ENCODE measurements at places on chromosomes 11 and 22.

DNA sequence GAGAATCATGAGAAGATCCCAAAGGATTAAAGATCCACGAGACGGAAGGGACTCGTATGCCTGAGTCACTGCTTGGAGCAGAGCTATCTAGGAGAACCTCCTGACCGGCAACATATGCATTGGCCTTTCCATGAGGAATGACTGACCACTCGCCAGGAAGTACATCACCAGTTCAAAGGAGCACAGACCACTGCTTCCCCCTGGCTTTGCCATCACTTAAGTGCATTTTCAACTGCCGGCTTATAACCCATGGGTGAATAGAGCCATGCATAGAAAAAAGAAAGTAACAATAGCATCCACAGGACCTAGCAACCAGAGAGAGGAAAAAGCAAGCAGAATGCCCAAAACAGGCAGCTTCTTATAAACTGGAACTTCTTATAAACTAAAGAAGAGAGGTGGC, 98.3 kb upstream of the ZC3H12C start:
- H3K27ac ChIP-seq: no peak overlapping the region
- H3K4me1 ChIP-seq: no peaks in the 10 kb centered on the region
- H3K27me3 ChIP-seq: no peaks in the 10 kb centered on the region
- no peak for DNase-seq
- no peaks in the 10 kb centered on the region for H3K36me3 ChIP-seq

DNA sequence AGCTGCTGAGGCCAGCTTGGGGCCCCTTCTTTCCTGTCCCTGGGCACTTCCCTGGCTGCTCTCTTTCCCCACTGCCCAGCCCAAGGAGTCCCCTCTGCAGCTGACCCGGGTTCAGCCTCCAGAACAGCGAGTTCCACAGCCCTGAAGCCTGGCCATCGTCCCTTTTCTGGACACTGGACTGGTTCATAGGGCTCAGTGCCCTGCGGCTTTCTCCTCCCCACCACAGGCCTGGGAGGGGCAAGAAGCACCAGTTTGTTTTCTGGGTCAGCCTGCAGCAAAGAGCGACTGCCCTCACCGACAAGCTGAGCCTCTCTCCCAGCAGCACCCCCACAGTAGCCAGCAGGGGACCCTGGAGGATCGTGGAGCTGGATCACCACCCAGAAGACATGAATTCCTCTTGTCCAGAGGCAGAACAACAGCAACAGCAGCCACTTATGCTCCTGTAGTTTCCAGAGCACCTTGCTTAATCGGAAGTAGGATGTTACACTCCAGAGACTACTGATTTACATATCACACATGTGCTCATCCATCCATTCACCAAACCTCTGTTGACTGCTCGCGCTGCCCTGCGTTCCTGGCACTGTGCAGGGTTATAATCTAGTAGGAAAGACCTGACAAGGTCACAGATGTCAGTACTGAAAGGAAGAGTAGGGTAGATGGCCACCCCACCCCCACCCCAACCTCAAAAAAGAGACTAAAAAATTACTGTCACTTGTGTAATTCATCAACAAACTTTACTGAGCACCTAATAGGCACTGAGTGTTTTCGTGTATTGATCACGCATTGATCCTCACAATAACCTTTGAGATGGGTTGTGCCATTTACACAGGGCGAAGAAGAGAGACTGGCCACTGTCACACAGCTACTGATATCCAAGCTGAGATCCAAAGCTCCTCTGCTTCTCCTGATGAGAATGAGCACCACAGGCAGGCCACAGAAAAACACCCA, 13.0 kb upstream of the CXCR5 start:
- H3K4me1 ChIP-seq: peaks cover 62% of the 10 kb centered on the region
- H3K27me3 ChIP-seq: no peaks in the 10 kb centered on the region
- no peaks in the 10 kb centered on the region for H3K36me3 ChIP-seq
- peak overlapping the region; percentile 98 for H3K27ac ChIP-seq
- H3K4me3 ChIP-seq: peak overlapping the region; percentile 37
- DNase-seq: peak; percentile 68

- peaks cover under 1% of the 10 kb centered on the region for H3K36me3 ChIP-seq
- H3K27me3 ChIP-seq: no peaks in the 10 kb centered on the region
- peaks cover 92% of the 10 kb centered on the region for H3K4me1 ChIP-seq
- peak overlapping the region; percentile 72 for H3K27ac ChIP-seq
- no peak overlapping the region for H3K4me3 ChIP-seq
Observed at GRCh38 chr11:128734832-128735224, 41.0 kb downstream of the FLI1 start.

- peak overlapping the region; percentile 6 for H3K4me3 ChIP-seq
- H3K4me1 ChIP-seq: peaks cover 23% of the 10 kb centered on the region
- H3K27ac ChIP-seq: peak overlapping the region; percentile 77
- no peaks in the 10 kb centered on the region for H3K36me3 ChIP-seq
- no peak for DNase-seq
Observed at GRCh38 chr11:102313238-102313940, 3.9 kb upstream of the BIRC3 start.

DNA sequence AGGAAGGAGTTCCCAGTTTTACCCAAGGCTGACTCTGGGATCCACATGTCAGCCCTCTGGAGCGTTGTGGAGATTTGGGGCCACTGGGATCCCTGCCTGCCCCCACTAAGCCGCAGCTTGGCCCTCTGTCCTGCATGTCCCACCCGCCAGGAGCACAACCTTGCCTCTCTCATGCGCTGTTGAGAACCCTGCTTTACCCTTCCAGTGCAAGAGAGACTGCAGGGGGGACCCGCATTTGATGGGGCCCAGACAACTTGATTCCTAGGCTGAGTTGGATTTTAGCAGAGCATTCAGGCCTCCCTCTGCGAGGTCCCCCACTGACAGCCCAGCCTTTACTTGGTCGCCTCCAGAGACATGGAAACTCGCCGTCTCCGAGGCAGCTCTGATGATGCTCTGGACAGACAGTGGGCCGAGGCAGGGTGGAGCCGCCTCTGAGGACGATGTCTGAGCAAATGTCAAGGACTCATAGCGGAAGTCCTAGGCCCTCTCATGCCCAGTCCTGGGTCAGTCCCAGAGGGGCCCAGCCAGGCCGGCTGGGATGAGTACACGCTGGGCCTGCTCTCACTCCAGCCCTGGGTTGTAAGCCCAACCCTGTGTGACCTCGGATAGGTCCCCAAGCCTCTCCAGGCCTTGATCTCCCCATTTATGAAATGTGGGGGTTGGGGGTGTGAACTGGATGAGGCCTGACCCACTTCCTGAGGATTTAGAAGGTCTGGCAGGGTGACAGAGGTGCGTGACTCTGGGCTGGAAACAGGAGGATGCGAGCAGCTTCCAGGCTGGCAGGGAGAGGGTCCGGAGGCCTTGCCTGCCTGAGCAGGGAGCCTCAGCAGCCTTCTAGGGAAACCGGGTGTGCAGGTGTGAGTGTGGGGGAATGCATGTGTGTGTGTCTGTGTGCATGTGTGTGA, 630 bp downstream of the CD5 start:
- peaks cover 42% of the 10 kb centered on the region for H3K4me1 ChIP-seq
- H3K27ac ChIP-seq: peak overlapping the region; percentile 76
- no peaks in the 10 kb centered on the region for H3K36me3 ChIP-seq
- DNase-seq: peak; percentile 61

GRCh38 chr11:126592496-126593410, 237.3 kb downstream of the ST3GAL4 start:
- no peak for DNase-seq
- no peaks in the 10 kb centered on the region for H3K36me3 ChIP-seq
- H3K4me1 ChIP-seq: no peaks in the 10 kb centered on the region

GRCh38 chr11:123587044-123587443, 67.4 kb downstream of the SCN3B start:
- no peak for DNase-seq
- no peaks in the 10 kb centered on the region for H3K4me1 ChIP-seq
- H3K27ac ChIP-seq: no peak overlapping the region
- H3K4me3 ChIP-seq: no peak overlapping the region

Data from natural killer cell (primary cell).